ENCODE measurements at places on chromosomes 12 and 14.

DNA sequence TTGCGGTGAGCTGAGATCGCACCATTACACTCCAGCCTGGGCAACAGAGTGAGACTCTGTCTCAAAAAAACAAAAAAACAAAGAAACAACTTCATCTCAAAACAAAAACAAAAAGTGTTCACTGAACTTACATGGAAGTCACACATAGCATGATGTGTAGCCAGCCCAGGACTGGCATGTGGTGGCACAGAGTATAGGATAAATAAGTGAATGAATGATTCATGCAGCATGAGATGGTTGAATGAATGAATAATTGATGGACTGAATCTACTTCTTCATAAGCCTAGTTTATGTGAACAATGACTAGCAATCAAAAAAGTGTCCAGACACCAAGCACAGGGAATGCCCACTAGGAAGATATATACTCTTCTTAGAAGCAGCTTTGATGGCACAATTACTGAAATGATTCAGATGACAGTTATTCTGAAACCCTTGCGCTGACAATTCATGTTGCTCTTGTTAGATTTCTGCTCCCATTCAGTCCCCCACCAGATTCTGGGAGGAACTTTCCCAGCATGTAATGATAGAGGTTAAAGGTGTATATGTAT lies 31.6 kb upstream of the SERPINA6 start:
- DNase-seq, result no peak

- no peak for DNase-seq
Observed at GRCh38 chr12:89212339-89212771, 139.9 kb downstream of the DUSP6 start.

DNA sequence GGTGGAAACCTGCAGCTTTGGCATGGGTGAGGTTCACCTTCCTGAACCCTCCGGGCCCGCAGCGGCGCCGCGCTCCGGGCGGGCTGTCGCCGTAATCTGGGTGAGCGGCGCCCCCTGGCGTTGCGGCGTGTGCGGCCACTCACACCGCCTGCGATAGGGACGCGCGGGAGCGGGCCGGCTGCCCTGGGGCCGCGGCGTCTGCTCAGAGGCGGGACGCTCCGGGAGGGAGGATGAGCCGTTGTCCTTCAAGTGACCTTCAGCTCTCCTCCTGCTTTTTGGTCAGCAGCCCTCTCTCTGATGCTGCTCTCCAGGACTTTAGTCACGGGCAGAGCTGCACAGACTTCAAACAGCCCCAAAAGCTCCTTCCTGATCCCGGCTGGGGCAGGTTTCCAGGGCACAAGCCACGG lies 211.7 kb upstream of the FKBP4 start:
- peak; percentile 77 for DNase-seq

- no peak for DNase-seq
Observed at GRCh38 chr14:96217376-96217913, 12.8 kb downstream of the BDKRB2 start.

GRCh38 chr12:69833696-69834095 lies 8.7 kb downstream of the MYRFL start:
- DNase-seq, result no peak

- no peak for DNase-seq
Observed at GRCh38 chr14:96263347-96264199, 7.6 kb downstream of the BDKRB1 start.

GRCh38 chr12:94491489-94491888 lies 31.8 kb upstream of the CEP83 start:
- DNase-seq, result no peak

- no peak for DNase-seq
Observed at GRCh38 chr12:58720421-58720820, 199.9 kb downstream of the LRIG3 start.

- DNase-seq, result peak; percentile 42
Observed at GRCh38 chr12:131860472-131861260, 32.5 kb downstream of the MMP17 start.

DNA sequence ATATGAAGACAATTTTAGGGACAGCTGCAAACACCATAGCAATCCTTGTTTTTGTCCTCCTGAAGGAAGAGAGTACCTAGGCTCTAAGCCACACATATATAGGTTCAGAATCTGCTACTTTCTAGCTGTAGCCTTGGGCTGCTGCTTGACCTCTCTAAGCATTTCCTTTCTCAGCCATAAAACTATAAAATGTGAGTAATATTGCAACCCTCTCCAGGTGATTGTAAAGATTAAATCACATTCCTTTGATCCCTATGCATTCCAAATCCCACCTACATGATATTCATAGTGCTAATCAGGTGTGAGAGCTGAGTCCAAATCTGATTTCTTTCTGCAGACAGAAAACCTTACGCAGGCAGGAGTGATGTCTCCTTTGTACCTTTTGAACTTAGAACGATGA lies 913.5 kb downstream of the VRK1 start:
- DNase-seq, result no peak

DNA sequence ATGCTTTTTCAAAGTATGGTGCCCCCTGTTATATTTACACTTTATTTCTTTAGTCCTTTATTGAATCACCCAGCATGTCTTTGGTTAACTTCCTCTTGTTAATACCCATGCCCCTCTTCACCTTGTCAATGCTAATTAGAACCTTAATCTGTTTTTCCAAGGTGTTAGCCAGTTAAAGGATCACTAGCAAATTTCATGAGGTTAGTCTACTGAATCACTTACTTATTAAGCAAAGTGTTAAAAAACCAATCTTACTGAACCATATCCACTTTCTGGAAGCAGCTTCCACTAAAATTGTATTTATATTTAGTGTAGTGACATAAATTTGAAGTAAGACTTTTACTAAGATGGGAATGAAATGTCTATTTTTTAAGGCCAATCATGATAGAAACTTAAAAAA lies 27.9 kb downstream of the TAOK3 start:
- DNase-seq, result no peak

GRCh38 chr12:40889329-40889728 lies 197.1 kb downstream of the CNTN1 start:
- DNase-seq, result no peak

DNA sequence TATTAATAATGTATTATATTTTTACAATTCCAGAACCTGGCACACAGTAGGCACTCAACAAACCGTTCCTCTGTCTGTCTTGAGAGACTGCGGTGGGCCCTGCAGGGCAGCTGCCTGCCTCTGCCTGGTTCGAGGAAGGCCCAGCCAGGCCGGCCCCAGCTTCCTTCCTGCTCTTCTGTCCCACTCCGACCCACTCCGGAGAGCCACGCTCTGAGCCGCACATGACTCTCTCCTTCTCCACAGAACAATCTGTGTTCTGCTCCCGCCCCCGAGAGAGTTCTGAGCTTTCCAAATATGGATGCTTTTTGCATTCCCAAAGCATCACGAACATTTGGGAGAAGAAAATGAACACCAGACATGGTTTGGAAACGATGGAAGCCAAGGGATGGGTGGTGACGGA lies 57.3 kb downstream of the TTC7B start:
- DNase-seq, result no peak

DNA sequence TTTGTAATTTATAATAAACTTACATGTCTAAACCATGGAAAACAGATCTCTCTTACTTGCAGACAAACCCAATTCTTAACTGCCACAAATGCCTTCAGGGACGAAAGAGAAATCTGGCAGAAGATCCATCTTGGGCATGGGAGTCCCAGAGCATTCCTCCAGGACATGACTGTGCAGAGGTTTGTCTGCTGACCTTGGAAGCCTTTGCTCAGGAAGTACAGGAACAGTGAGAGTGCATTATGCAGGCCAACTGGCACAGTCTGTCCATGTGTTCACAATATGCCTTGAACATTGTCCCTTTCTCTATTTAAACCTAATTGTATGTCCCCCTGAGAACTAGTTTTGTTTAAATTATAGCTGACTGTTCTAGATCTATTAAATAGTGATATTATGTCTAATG lies 467.1 kb downstream of the ATP23 start:
- no peak for DNase-seq

DNA sequence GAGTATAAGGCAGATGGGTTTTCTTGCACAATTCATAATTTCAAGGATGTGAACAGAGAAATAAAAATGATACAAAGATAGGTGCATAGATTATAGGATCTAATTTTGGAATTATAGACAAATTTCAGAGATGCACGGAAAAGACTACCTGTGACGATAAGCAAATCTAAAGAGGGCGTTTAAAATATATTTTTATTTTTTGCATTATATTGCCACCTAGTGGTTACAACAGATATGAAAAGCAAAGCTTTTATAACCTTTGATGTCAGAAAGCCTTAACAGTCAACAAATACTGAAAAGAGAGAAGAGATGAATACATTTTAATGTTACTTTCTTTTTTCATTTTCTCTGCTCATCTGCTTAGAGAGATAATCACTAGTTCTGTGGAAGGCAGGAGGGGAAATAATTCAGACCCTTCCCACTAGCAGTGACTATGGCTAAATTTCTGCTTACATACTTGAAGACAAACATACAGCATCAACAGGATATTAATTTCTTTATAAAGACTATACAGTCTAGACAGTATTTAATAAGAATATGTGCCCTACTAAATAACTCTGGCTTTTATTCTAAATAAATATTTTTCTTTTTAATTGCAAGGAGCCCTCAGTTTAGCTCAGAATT lies 46.3 kb downstream of the NTS start:
- DNase-seq, result peak; percentile 3

DNA sequence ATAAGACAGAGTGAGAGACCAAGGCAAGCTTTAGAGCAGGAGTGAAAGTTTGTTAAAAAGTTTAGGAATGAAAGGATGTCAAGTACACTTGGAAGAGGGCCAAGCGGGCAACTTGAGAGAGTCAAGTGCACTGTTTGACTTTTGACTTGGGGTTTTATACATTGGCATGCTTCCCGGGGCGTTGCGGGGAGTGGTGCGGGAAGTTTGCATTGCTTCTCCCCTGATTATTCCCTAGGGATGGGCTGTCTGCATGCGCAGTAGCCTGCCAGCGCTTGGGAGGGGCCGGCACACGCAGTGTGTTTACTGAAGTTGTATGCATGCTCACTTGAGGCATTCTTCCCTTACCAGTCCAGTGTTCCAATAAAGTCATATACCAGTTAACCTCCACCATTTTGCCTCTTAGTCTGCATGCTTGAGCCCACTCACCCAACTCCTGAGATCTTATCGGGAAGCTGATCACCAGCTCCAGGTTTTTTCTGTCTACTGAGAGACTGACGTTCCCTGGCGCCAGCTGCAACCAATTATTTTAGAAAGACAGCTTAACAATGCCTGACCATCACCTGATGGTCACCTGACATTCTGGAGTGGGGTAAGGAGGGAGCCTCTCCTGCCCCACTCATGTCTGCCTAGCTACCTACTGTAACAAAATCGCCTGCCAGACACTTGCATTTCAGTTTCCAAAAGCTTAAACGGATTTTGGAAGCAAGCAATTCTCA lies 53.2 kb downstream of the DACT1 start:
- no peak for DNase-seq

DNA sequence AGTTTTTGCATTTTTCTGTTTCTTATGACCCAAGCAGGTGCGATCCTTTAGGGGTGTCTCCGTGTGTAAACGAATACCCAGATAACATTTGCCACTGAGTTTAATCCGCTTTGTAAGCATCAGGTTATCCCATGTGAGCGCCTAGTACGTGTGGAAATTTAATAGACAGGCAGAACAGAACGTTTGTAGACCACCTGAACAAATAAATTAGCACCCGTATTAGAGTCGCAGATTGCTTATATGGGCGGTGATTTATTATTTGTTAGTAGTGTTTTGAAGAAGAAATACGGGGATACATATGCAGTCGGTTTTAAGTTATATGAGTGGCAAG lies 325 bp downstream of the C12orf60 start:
- DNase-seq, result peak; percentile 68

DNA sequence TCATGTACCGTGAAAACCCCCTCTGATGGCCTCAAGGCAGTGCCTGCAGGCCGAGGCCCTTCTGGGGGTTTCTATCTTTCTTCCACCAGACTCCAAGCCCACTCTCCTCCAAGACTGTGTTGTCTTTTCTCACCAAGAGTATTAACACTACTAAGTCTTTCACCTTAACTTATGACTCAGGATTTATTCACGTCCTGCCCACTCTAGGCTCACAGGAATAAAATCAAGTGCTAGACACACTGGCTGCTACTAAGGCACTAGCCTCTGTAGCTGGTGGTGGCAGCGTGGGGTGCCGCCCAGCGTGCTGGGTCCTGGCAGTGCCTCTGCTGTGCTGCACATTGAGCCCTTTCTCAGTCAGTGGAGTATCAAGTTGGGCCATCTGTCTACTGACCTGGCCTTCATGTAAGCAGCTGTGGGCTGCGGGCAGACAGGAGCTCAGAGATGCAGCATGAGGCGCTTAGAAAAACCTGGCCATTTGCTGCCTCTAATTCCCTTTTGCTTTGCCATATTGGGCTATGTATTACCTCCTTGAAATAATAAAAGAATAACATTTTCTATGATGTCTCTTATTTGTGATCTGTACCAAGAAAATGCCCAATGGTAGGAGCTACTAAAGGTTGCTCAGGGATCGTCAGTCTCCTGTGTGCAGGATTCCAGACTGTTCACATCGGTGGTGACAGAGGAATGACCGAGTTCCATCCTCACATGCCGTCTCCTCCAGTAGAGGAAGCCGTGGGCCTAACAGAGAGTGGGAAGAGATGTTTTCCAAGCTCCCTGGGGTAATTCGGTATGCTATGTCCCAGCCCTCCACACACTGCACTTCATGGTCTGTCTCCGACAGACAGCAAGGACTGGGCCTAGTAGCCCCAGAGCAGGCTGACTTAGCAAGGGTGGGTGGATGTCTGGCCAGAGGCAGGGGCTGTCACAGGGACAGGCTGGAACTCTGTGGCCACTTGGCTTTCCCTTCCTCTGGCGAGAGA lies 39.9 kb downstream of the MAX start:
- DNase-seq, result no peak

DNA sequence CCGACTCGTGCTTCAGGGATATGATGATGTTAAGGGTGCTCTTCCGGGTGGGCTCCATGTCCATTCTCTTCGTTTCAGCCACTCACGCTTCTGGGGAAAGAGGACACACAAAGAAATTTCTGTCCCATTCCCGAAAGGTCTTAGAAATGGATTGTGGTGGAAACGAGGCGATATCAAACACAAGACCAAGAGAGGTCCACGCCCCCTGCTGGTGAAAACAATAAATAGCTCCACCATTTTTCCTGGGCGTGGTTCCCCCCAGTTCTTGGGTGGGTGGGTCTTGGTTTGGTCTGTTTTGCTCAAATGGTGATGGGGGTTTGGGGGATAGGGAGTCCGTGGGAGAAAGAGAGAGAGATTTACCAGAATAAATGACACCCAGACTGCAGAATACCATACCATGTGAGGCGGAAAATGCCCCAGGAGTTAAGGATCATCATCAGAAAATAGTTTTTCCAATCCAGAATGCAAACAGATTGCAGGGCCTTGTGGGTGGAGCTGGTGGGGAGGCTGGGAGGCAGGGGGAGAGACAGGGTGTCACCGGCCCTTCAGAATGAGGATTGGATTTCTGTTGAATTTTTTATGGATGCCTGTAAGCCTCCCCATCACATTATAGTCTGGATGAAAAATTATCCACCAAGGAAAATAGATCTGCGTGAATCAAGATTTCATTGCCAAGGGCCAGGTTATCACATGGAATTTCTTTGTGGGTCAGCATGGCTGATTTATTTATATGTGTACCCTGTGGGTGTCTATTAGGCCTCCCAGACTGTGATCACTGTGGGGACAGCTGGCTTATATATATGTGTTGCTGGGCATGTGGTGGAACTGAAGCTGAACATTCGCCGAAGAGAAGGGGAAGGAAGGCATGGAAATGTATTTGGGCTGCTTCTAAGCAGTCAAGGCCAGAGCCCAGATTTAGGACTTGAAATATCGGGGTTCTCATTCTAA lies 55.8 kb downstream of the SRRM4 start:
- DNase-seq, result peak; percentile 3
